ENCODE measurements at places on chromosomes 7 and 10. TPM values are rescaled to one million over a fixed set of nuclear protein-coding genes. Genes with fewer than 3 reads are reported as not detected.

DNA sequence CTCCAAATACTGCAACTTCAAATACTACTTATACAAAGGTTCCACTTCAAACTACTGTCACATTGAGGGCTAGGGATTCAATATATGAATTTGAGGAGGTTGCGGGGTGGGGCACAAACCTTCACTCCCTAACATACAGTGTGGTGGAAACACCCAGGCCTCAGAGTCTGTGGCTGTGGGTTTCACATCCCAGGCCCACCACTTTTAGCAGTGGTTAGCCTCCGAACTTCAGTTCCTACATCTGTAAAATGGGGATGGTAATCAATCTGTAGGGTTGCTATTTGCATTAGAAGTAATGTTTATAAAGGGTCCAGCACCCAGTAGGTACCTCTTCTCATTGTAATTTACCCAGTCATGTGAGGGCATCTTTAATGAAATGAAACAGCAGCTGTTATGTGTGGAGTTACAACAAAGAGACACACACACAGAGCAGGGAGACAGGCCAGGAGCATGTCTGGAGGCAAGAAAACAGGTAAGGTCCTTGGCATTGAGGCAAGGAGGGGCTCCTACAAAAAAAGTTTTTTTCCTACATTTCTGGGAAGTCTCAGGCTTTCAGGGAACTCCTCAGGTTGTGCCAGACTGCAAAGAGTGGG is 570.9 kb downstream of the LRMDA start:
- no peaks in the 10 kb centered on the region for H3K36me3 ChIP-seq
- no peak overlapping the region for H3K27ac ChIP-seq
- no peaks in the 10 kb centered on the region for H3K27me3 ChIP-seq

GRCh38 chr10:119541459-119542356 is 811 bp downstream of the RGS10 start:
- no peaks in the 10 kb centered on the region for H3K27me3 ChIP-seq
- peak overlapping the region; percentile 85 for H3K27ac ChIP-seq
- no peaks in the 10 kb centered on the region for H3K36me3 ChIP-seq
- H3K4me1 ChIP-seq: peaks cover 2% of the 10 kb centered on the region

GRCh38 chr7:133419041-133419440 is 166.2 kb downstream of the EXOC4 start:
- H3K27ac ChIP-seq: no peak overlapping the region
- no peaks in the 10 kb centered on the region for H3K27me3 ChIP-seq
- H3K4me1 ChIP-seq: no peaks in the 10 kb centered on the region

DNA sequence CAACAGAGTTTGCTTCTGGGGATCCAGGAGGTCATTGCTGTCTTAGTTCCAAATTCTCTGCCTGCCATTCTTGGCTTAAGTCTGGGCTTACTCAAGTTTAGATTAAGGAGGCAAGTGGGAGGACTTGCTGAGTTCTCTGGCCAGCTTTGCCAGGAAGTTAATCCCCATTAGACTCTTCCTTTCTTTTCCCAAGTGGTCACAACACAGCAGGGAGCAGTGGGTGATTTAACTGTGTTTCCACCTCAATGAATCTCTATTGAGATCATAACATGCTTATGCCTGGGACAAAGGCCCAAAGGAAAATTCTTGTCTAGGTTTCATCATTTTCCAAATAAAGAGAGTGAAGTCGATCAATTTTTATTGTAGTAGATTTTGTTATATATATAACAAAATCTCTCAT is 1159.6 kb downstream of the SORCS3 start:
- H3K27ac ChIP-seq: no peak overlapping the region
- H3K4me1 ChIP-seq: no peaks in the 10 kb centered on the region
- no peaks in the 10 kb centered on the region for H3K27me3 ChIP-seq

DNA sequence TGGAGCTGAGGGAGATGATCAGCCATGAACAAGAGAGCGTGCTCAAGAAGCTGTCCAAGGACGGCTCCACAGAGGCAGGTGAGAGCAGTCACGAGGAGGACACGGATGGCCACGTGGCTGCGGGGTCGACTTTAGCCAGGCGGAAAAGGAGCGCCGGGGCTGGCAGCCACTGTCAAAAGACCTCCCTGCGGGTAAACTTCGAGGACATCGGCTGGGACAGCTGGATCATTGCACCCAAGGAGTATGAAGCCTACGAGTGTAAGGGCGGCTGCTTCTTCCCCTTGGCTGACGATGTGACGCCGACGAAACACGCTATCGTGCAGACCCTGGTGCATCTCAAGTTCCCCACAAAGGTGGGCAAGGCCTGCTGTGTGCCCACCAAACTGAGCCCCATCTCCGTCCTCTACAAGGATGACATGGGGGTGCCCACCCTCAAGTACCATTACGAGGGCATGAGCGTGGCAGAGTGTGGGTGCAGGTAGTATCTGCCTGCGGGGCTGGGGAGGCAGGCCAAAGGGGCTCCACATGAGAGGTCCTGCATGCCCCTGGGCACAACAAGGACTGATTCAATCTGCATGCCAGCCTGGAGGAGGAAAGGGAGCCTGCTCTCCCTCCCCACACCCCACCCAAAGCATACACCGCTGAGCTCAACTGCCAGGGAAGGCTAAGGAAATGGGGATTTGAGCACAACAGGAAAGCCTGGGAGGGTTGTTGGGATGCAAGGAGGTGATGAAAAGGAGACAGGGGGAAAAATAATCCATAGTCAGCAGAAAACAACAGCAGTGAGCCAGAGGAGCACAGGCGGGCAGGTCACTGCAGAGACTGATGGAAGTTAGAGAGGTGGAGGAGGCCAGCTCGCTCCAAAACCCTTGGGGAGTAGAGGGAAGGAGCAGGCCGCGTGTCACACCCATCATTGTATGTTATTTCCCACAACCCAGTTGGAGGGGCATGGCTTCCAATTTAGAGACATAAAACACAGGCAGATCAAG is 3.3 kb downstream of the GDF2 start:
- no peaks in the 10 kb centered on the region for H3K36me3 ChIP-seq
- no peak overlapping the region for H3K27ac ChIP-seq
- H3K4me1 ChIP-seq: no peaks in the 10 kb centered on the region
- DNase-seq: no peak
- no peaks in the 10 kb centered on the region for H3K27me3 ChIP-seq

DNA sequence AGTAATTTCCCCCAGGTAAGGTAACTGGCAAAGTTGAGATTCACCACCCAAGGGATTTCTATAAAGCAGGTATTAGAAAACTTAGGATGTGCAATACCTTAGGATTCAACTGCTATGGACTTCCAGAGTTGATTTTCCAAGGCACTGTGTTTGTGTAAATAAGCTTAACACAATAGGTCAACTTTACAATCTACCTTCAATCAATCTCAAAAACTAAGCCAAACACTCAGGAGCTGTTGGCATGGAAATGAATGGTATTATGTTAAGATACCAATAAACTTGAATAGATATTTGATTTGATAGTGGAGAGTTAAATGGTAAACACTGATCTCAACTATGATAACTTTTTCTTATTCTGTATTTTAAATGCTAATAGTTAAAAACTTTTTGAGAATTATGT is 762 bp upstream of the SEMA3E start:
- DNase-seq: no peak
- H3K36me3 ChIP-seq: no peaks in the 10 kb centered on the region
- no peaks in the 10 kb centered on the region for H3K4me1 ChIP-seq
- H3K4me3 ChIP-seq: no peak overlapping the region
- H3K27ac ChIP-seq: no peak overlapping the region

DNA sequence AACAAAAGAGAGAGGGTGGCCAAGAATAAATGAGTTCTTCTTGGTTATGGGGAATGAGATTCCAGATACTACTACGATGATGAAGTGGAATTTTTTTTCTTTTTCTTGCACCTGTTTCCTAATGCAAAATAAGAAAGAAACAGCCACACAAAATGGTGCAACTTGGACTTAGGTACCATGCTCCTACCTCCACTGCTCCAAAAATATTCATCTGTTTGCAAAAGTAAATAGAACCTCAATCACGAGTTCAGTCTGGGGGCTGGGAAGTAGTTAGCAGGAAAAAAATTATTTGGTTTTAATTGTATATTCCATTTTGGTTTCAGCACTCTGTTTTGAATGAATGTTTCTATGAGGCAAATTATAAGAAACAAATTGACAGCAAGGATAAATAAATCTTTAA is 73.5 kb downstream of the SLC25A13 start:
- no peaks in the 10 kb centered on the region for H3K27me3 ChIP-seq
- no peaks in the 10 kb centered on the region for H3K36me3 ChIP-seq
- no peaks in the 10 kb centered on the region for H3K4me1 ChIP-seq
- no peak overlapping the region for H3K4me3 ChIP-seq
- H3K27ac ChIP-seq: no peak overlapping the region

DNA sequence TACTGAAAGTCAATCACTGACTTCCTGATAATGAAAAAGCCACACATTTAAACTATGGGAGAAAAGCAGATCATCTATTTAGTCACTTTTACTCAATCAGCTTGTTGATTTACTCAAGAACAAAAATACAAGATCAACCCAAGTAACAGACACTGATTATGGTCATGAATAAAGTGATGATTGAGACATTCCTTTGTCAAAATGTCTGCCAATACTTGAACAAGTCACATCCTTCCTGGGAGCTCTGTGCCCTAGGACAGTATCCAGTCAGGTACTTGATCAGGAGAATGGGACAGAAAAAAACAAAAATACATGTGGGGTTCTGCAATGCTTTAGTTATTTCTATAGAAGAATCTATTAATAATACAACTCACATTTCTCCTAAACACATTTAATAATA is 150.0 kb upstream of the NEBL start:
- H3K27me3 ChIP-seq: no peaks in the 10 kb centered on the region
- no peaks in the 10 kb centered on the region for H3K36me3 ChIP-seq
- no peaks in the 10 kb centered on the region for H3K4me1 ChIP-seq

DNA sequence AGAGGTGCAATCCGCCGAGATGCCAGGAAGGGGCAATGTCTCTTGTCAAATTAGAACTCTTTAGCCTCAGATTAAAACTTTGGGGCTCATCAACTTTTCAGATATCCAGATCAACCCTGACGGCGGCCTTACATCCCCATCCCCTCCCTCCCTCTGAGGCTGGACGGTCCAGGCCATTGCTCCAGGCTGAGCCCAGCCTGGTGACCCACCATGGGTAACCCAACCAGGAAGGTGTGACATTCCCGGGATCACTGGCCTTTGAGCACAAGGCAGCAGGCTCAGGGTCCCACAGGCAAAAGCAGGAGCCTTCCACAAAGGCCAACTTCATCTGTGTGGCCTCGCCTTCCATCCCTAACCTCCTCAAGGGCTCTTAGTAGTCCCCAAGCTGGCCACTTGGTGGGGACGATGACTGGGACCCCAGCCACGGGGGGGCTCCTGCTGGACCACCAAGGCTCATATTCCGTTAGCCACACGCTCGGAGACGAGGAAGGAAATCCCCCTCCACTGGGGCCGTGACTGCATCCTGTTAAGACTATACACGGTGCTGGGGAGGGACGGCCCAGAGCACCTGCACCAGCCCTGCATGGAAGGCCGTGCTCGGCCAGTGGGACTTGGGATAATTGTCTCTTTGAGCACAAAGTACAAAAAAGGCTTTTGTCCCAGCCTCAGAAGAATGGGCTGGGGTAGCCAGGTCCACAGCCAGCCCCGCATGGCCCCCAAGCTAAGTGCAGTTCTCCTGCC is 62.8 kb downstream of the ZRANB1 start:
- no peak overlapping the region for H3K27ac ChIP-seq
- H3K36me3 ChIP-seq: no peaks in the 10 kb centered on the region
- no peaks in the 10 kb centered on the region for H3K27me3 ChIP-seq
- H3K4me3 ChIP-seq: no peak overlapping the region
- peak; percentile 11 for DNase-seq

The AHR gene
- total RNA-seq: 89.7 TPM

The DPYSL4 gene
- total RNA-seq: not detected

The TRIM50 gene
- not detected for total RNA-seq

The PNLIP gene
- total RNA-seq: not detected

The PLEKHS1 gene
- not detected for total RNA-seq

DNA sequence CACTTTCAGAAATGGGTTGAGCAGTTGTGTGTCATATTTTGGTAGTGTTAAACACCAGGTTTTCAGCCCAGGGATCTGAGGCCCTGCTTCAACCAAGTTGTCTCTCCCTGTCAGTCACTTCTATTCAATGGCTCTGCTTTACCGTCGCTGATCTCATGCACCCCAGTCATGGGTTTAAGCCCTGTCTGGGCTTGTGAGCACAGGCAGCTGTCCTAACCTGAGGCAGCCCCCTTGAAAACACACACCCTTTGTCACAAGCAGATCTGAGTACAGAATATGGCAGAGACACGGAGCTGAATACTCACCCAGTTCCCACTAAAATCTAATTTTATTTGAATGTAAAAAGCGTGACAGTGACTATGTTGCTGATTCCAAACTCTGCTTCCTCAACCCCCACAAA is 110.6 kb upstream of the GLI3 start:
- H3K4me3 ChIP-seq: no peak overlapping the region
- no peak for DNase-seq
- no peaks in the 10 kb centered on the region for H3K36me3 ChIP-seq
- no peaks in the 10 kb centered on the region for H3K4me1 ChIP-seq

DNA sequence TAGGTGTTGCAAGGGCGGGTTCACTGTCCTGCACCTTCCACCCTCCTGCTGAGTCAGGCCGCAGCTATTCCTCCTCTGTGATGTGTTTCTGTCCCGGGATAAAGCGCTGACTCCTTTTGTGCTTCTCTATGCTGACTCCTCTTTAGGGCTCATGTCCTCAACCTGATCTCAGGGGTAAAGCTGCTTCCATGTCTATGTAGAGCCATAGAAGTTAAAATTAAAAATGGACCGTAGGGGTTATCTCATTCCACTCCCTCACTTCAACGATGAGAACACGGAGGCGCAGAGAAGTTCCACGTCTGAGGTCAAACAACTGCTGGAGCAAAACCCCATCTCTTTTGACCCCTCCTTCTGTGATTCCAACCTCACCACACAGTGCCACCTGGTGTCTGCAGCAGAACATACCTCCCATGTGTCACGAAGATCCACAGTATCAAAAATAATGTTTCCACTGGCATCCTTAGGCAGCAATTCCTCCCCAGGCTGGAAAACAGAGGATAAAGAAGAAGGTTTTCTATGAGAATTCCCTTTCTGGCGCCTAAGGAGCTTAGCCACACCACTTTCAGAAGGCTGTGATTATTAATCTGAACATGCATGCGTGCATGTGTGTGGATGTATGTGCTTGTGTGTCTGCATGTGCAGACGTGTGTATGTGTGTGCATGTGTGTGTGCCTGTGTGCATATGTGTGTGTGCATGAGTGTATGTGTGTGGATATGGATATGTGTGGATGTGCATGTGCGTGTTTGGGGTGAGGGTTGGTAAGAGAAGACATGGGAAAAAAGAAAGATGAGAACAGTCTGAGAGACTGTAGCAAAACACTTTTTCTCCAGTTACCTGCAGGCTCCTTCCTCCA is 81.2 kb upstream of the UCN3 start:
- H3K4me3 ChIP-seq: no peak overlapping the region
- H3K27me3 ChIP-seq: no peaks in the 10 kb centered on the region
- H3K4me1 ChIP-seq: no peaks in the 10 kb centered on the region
- H3K36me3 ChIP-seq: no peaks in the 10 kb centered on the region

- no peak overlapping the region for H3K4me3 ChIP-seq
- no peak overlapping the region for H3K27ac ChIP-seq
- peaks cover 4% of the 10 kb centered on the region for H3K4me1 ChIP-seq
- no peaks in the 10 kb centered on the region for H3K36me3 ChIP-seq
- H3K27me3 ChIP-seq: no peaks in the 10 kb centered on the region
- no peak for DNase-seq
These were observed 20.1 kb downstream of the GHRHR start for GRCh38 chr7:30983914-30984247.

Measured in uterus (tissue), 4 donors.